K562 (cell line): ENCODE measurements at places on chromosomes 16 and 17.

GRCh38 chr16:14070555-14070876, 603 bp upstream of the MRTFB start:
- DNase-seq, result no peak

DNA sequence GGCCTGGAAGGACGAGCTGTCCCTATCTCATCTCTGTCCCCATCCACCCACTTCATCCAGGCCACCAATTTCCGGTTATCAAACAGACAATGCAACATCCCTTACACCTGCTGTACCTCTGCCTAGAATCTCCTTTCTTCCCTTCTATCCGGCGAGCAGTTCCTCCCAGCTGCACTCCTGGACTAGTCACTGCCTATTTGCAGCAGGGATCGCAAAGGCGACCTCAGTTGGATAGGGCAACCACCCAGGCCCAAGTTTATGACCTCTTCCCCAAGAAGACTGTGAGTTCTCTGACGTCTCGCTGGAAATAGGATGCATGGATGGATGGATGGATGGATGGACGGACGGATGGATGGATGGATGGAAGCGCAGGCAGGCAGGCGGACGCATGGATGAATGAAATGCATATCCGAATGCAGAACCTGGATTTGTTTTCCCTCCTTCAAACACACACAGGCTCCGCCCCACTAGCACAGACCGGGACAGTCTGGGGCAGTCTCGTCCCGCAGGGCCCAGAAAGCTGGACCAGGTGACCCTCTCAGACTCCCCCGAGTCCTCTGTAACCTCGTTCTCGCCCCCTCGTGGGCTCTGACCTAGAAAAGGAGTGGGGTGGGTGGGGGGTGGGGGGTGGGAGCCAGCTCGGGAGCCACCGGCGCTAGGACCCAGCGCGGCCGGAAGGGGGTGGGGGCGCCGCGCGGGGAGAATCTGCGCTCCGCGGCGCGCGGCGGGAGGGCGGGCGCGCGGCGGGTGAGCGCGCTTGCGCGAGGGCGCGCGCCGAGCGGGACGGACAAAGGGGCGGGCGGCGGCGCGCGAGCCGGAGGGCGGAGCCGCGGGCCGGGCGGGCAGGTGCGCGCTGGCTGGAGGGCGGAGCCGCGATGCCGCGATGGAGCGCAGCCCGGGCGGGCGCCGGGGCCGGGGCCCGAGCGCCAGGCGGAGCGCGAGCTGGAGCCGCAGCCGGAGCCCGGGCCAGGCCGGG, at the start of gene SBK1:
Gene SBK1 (plus strand): TSS at position 875 of the 976 bp plus-strand sequence. CDS start 24,867 bp downstream, outside the sequence.
- DNase-seq, result peak; percentile 99

GRCh38 chr16:80759419-80760162, 44.8 kb downstream of the CDYL2 start:
- DNase-seq, result no peak

DNA sequence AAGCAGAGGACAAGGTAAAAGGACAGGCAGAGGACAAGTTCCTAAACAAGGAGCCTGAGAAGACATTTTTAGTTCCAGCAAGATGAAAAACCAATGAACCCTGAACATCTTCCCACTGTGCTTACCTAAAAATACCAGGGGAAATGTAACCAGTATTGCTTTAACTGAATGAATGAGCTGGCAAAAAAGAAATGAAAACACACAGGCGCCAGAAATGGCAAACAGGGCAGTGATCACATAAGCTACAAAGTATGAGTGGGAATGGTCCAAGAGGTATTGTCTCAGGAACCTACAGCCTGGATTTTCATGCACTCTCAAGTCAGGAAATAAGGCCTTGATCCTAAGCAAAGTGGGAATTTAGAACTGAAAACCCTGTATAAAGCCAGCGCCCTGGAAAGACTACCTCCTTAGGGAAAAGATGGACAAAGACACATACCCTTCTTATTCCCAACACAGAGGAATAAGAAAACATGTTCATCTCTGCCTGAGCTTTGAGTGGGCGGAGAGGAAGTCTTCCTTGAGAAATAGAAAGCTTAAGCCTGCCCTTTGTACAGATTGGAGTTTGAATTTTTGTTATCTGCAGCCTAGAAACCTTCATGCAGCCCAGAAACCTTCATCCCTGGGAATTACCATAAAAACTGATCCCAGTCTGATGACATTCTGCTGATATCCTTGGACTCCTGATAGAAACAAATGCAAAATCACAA, 2.1 kb downstream of the CMTM2 start:
- no peak for DNase-seq

GRCh38 chr17:3980381-3981014, 16.3 kb upstream of the ATP2A3 start:
- DNase-seq, result no peak

- no peak for DNase-seq
Observed at GRCh38 chr17:80359422-80360110, 55.4 kb upstream of the ENDOV start.

- DNase-seq, result no peak
Observed at GRCh38 chr17:70523426-70523825, 354.1 kb downstream of the KCNJ2 start.

DNA sequence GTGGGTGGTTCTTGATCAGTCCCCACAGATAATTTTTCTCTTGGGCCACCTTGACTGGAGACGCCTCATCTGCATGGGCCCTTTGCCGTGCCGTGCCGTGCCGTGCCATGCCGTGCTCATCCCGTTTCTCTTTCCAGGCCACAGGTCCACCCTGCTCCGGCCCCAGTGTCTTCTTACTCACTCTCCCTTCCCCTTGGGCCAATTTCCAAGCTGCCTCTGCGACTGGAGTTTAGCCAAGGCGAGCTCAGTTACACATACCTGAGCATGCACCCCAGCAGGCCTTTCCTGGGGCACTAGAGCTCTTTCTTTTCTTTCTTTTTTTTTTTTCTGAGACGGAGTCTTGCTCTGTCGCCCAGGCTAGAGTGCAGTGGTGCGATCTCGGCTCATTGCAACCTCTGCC, 40.5 kb upstream of the MGAT5B start:
- no peak for DNase-seq

DNA sequence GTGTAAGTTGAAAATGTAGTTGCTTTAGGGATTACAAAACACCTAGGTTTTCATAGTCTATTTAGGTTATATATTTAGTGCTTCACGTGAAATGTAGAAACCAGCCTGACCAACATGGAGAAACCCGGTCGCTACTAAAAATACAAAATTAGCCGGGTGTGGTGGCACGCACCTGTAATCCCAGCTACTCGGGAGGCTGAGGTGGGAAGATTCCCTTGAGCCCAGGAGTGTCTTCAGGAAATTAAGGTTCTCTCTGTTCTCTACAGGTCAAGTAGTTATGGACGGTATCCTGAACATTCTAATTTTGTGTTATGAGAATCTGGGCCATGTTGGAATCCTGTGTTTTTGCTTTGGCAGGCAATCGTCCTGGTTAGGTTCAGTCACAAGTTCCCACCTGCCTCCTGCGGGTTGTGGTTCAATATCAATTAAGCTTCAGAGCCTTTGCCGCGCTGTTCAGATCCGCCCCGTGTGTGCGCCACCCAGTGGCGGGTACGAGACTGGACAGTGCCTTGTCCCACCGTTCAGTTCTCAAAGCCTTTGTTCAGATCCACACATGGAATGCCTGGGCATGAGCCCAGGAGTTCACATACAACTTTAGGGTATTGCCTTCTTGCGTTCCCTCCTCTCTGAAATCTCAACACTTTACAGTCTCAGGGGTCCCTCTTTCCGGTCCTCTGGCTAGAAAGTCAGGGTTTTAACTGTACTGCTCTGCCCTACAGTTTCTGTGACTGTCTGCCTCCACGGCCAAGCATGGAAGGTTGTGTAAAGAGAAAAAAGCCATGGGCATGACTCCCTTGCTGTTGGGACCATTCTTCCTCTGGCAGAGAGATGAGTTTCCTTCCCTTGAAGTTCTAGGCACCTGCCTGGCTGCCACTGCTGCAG, 41.7 kb downstream of the HEATR6 start:
- peak; percentile 68 for DNase-seq

DNA sequence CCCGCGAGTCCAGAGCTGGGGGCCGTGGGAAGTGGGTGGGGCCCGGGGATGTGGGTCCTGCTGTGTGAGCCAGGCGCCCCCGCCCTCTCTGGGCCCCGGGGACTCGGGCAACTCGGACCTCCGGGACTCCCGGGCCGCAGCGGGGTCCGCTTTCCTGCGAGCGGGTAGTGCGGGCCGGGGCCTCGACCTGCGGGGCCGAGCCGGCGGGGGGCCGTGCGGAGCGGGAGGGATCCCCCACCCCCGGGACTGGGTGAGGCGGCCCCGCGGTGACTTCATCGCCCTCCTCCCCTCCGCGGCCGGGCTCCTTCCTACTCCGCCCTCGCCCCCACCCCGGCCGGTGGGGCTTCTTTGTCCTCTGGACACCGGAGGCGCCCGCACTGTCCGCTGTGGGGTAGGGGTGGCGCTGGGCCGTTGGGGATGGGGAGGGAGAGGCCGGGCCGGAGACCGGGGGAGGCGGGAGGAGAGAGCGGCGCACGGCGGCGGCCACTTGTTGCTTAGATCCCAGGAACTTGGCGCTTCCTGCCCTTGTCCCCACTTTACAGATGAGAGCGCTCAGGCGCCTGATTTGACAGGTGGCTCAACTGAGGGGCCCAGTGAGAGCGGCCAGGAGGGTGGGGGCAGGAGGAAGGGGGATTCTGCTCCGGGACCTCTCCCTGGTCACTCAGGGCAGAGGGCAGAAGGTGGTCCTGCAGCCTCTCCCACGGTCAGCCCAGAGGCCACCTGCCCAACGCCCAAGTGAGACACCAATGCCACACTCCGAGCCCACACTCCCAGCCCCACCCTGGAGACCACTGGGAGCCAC, 874 bp downstream of the CMTM3 start:
- peak; percentile 77 for DNase-seq

- no peak for DNase-seq
Observed at GRCh38 chr16:15866451-15866850, 9.6 kb upstream of the MYH11 start.

DNA sequence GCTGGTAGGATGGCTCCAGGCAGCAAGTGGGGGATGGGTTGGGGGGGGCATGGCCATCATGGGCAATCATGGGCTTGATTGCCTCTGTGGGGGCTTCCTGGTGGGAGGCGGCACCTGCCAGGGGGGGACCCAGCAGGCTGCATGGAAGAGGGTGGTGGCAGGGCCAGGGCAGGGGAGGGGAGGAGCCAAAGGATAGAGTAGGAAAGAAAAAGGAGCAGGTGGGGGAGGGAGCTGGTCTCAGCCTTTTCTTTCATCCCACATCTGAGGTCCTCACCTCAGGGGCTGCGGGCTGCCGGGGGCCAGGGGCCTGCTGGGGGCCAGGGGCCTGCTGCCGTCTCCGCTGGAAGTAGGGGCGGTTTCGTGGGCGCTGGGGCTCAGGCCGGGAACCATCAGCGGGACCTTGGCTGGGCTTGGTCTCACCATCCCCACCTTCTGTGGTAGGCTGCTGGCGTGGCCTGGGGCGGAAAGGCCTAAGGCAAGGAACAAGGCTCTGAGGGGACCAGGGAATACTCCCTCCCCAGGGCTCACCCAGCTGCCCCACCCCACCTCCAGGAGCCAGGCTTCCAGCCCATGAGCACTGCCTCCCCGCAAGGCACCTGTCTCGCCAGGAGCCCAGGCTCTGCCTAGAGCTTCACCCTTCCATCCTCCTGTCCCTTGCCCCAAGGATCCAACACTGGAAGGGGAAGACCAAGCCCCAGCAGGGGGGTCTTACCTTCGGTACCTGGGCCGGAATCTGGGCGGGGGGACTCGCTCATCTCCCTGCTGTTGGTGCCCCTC, 5.0 kb downstream of the YBX2 start:
- DNase-seq, result no peak

DNA sequence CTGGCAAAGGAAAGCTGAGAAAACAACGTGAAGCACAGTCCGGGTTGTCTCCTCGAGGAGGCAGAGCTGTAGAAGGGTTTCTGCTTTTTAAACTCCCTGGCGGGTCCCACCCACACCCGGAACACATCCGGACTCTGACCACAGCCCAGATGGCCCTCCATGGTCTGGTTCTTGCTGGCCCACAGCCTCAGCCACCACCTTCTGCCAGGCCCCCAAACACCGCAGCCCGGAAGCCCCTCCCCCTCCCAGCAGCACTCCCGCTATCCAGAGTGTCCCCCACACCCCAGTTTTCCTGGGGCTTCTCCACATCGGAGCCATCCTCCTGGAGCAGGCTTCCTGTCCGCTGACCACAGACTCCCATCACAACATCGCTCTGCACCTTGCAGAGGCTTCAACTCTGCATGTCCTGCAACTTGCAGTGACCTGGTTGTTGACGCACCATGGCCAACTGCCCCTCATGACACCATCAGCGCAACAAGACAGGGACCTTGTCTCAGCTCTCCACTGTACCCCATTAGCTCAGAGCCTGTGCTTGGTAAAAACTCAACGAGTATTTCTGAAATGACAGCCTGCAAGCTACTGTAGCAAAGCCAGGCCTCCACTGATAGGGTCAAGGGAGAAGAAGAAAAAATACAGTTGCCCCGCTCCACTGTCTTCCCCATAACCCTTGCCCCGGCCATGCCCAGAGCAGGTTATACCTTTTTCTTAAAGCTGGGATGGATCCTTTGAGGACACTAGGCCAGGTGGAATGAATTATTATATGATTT, 129.8 kb downstream of the C16orf78 start:
- no peak for DNase-seq

DNA sequence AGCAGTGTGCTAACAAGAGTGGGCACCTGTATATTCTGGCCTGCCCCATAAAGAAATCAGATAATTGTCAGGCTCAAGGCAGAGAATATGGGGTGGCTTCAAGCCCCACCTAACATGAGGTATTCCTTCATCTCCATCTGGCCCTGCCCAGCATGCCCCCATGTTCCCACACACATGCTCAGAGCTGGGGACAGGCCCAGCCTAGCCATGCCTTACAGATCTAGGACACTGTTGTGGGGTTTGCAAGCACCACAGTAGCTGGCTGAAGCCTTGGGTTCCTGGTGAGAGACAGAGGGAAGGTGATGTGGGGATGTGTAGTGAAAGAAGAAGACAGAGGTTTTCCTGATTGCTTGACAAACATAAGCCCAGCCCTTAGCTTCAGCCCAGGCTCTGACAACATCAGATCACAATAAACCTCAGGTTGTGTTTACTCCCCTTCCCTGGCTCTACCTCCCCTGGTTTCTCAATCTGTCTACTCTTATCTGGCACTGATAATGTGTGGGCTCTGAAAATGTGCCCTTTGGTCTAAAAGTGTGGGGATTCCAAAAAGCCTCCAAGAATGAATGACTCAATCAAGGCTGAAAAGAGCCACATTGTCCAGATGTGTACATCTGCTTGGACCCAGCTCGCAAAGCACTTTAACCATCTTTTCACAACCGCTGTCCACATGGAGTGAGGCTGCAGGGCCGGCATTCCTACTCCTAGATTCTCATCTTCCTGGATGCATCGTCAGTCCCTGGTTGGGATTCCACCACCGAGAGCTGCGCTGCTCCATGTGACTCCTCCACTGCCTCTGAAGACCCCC, 34.4 kb downstream of the CDRT4 start:
- DNase-seq, result no peak

- DNase-seq, result peak; percentile 64
Observed at GRCh38 chr16:46947900-46948547, 25.4 kb downstream of the DNAJA2 start.

GRCh38 chr17:1145311-1145986, 34.3 kb downstream of the ABR start:
- no peak for DNase-seq

GRCh38 chr17:36071751-36072150, 7.7 kb downstream of the CCL18 start:
- no peak for DNase-seq
